ENCODE measurements at places on chromosomes 6 and 20.

- DNase-seq, result no peak
These were observed 48.3 kb downstream of the ATXN1 start for GRCh38 chr6:16712931-16713484.

DNA sequence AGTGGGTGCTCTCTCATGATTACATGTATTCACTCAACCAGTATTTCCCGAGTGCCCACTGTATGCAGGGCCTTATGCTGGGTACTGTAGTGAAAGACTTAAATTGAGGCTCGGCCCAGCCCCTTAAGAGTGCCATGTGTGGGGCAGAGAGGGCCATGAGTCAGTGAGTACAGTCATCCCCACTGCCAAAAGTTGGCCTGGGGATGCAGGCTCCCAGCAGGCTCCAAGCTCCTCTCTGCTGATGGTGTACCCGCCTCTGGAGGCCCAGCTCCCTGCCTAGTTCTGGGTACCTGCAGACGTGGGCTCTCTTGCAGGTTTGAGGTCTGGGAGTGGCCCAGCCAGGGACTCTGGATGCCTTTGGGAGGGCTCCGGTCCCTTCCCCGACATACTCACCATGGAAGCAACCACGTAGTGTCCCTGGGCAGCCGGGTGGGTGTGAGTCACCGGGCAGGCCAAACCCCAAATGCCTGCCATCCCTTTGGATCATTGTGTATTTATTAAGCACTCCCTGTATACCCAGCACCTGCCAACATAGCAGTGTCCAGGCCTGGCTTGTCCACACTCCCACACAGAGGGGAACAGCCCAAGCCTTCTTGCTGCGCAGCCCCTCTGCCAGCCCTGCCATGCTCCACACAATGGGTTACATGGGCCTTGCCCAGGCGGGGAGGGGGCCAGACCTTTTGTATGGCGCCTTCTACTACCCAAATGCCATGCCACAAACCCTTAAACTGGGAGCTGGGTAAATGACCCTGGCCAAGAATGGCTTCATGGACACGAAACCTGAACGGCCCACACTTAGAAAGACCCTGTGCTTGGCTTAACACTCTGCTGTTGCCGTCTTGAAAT lies 153.6 kb downstream of the VEGFA start:
- no peak for DNase-seq

- DNase-seq, result no peak
These were observed at the start of gene CBFA2T2 for GRCh38 chr20:33490023-33490933. CBFA2T2 (plus strand) TSS chr20:33490096; CDS start chr20:33490268, 172 bp downstream.

GRCh38 chr6:86586195-86586594 lies 351.1 kb upstream of the HTR1E start:
- DNase-seq, result no peak

DNA sequence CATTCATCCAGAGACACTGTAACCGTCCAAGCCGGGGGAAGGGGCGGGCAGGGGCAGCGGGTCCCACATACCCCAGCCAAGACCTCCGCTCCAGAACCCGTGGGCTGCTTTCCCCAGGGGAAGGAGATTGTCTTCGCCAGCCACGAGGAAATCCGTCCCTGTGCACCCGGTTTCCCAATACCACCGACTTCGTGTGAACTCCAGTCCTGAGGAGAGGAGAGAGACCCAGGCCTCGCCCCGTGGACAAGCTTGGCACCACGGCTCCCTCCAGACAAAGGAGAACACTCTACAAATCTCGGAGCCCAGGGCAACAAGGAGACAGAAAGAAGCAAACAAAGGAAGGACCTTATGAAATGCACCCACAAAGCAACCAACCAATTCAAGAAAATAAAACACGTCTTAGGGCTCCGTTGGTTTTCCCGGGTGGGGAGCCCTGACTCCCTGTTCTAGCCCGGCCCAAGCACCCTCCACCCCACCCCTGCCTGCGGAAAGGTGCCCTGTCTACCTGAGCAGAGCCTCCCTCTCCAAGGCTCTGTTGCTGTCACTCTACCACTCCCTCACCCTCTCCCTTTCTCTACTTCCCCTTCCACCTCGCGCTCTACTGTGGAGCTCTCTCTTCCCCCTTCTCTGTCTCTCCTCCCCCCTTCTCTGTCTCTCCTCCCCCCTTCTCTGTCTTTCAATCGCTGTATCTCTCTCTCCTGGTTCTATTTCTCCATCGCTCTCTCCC lies 1382.8 kb upstream of the DEFB115 start:
- DNase-seq, result no peak

DNA sequence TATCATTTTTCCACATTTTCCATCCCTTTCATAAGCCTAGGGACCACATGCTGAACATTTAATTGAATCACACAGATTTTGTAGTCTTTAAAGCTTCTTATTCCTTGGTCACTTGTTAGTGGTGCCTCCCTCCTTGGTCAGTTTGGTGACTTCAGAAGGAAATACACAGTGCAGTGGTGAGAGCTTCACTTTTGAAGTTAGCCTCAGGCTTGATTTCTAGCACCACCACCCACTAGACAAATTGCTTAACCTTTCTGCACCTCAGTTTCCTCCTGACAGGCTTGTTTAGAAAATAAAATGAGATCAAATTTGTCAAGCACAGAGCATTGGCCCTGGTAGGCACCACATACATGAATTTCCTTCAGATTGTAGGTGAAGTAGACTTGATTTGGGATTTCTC lies 91.7 kb downstream of the FOXO3 start:
- no peak for DNase-seq

DNA sequence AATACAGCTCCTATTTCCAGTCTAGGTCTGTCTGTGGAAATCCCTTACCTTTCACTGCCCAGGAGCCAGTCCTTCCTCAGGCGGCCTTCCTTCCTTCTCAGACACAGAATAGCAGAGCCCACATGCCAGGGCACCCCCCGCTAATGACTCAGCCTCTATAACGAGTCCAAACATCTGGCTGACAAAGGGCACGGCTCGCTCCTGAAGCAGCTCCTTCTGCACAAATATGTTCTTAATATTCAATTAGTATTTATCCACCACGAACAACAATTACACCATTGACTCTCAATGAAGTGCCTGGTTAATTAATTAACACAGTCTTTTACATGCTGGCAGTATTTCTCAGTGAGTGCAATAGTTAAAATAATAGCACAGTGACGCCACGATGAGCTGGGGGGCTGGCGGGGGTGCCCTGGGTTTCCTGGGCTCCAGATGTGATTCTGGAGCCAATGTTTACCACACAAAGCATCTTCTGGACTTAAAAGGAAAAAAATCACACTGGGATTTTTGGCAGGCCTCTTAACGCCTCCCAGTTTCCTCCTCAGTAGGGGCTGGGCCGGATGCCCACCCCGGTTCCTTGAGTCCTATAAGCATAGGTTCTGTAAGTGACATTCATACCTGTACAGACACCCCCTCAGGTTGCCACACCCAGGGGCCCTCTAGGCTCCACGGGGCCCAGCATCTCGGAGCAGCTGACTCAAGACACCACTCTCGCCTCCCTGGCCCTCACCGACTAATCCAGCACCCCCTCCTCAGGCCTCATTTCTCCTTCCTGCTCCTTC lies 158.6 kb upstream of the MLN start:
- no peak for DNase-seq

GRCh38 chr20:63706027-63706695 lies 1.6 kb downstream of the ARFRP1 start:
- DNase-seq, result no peak

DNA sequence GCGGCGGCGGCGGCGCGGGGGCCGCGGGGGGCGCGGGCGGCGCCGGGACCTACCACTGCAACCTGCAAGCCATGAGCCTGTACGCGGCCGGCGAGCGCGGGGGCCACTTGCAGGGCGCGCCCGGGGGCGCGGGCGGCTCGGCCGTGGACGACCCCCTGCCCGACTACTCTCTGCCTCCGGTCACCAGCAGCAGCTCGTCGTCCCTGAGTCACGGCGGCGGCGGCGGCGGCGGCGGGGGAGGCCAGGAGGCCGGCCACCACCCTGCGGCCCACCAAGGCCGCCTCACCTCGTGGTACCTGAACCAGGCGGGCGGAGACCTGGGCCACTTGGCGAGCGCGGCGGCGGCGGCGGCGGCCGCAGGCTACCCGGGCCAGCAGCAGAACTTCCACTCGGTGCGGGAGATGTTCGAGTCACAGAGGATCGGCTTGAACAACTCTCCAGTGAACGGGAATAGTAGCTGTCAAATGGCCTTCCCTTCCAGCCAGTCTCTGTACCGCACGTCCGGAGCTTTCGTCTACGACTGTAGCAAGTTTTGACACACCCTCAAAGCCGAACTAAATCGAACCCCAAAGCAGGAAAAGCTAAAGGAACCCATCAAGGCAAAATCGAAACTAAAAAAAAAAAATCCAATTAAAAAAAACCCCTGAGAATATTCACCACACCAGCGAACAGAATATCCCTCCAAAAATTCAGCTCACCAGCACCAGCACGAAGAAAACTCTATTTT lies 2.0 kb downstream of the FOXC1 start:
- DNase-seq, result no peak

DNA sequence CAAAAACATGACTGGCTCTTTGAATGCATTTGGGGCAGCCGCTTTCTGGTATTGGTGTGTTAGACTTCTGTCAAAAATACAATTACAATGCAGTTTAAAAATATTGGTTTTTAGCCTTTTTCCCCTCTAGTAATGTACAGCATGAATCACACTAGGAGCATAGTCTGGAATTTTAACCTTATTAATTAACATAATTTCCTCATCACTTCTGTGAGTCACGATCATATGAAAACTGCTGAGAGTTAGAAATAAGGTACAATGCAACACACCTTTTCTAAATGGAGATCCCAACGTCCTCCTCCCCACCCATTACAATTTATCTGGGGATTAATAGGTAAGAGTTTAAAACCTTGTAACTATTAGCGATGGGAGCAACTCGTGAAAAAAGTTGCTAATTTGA lies 297.1 kb upstream of the RIMS1 start:
- no peak for DNase-seq

DNA sequence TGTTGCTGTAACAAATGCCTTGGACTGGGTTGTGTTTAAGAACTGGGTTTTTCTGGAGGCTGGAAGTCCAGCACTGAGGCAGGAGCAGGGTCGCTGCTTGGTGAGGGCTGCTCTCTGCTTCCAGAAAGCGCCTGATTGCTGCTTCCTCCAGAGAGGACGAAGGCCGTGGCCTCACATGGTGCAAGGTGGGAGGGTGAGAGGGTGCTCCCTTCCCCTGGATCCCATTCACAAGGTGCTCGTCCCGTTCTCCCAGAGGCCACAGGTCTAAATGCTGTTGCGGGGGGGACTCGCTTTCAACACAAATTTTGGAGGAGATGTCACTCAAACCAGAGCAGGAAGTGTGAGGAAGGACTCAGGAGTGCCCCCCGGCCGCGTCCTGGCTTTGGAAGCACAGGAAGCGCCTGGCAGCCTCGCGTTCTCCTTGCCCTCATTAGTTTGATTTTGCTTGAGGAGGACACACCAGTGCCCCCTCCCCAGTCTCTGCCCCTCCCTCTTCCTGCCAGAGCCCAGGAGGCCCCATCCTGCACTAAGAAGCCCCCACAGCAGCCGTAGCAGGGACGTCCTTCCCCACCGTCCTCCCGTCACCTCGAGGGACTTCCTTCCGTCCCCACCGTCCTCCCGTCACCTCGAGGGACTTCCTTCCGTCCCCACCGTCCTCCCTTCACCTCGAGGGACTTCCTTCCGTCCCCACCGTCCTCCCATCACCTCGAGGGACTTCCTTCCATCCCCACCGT lies 7.7 kb upstream of the NKAIN4 start:
- no peak for DNase-seq

- no peak for DNase-seq
These were observed 212.4 kb downstream of the SYNDIG1 start for GRCh38 chr20:24681634-24682495.

- no peak for DNase-seq
These were observed 7.0 kb upstream of the PLTP start for GRCh38 chr20:45918779-45919537.

- DNase-seq, result no peak
These were observed 4.9 kb downstream of the TLDC2 start for GRCh38 chr20:36880741-36881250.
